ENCODE measurements at places on chromosomes 3 and 15.

GRCh38 chr3:62364191-62364590 lies 9.2 kb downstream of the FEZF2 start:
- DNase-seq, result no peak

DNA sequence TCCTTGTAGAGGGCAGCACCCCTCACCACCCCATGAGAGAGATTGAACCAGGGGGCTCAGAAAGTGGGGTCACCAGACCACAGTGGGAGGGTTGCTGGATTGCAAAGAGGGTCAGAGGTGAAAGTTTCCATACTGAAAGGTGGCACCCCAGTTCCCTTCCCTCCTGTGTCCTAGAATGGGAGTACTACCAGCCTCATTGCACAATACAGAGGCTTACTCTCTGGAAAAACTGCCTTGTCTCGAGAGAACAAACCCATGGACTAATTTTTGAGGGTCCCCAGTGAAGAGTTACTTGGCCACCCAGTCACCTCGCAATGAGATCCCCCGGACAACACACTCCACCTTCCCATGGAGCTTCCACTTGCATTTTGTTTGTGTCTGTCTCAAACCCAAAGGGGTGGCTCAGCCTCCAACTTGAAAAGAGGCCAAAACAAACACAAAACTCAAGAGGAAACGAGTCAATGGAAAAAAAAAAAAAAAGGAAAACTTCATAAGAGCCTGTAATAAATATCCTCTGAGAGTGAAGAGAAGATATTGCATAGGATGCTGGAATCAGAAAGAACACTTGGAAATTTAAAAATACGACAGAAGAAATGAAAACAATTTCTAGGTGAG lies 18.6 kb downstream of the MESP2 start:
- DNase-seq, result no peak

- no peak for DNase-seq
Observed at GRCh38 chr15:101795455-101795854, 7.9 kb upstream of the OR4F6 start.

DNA sequence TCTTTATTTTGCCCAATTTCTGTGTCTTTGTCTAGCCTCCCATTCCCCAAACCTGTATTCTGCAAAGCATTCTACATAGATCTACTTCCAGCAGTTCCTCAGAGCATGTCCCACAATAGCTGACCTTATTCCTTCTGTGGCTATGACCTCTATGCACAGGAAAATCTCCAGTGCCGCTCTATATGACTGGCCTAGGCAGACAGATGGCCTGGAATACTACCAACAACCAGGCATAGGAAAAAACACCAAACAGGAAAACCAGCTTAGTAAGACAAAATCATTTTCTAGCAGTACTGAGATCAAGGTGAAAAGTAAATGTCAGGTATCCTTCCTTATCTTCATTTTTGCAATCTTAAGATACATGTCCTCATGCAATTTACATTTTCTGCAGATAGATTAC lies 1115.0 kb downstream of the IGSF11 start:
- no peak for DNase-seq

DNA sequence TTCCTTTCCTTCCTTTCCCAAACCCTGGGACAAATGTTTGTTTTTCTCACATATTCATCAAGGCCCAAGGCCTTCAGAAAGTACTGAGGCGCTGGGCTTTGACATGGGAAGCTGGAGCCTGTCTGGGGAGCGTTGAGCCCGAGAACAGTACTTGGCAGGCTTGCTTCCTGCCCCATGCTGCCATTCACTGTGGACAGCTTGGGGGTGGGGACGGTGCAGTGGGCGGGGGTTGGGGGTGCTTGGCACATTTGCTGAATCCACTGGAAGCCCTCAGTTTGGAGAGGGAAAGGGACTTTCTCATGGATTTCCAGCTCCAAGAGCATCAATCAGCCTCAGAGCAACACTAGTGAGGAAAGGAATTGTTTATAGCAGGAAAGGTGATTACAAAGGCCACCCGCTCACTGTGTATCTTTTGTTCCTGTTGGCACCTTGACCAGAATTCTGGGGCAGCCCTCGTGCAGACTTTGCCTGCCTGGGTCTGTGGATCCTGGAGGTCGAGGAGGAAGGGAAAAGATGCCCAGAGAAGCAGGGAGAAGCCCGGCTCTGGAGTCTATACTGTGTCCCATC lies 199.8 kb upstream of the RGMA start:
- no peak for DNase-seq

Data from omental fat pad (tissue), 4 donors.